ENCODE measurements at places on chromosomes 16 and 17.

- DNase-seq, result no peak
Observed at GRCh38 chr16:85173146-85173980, 61.1 kb upstream of the CIBAR2 start.

DNA sequence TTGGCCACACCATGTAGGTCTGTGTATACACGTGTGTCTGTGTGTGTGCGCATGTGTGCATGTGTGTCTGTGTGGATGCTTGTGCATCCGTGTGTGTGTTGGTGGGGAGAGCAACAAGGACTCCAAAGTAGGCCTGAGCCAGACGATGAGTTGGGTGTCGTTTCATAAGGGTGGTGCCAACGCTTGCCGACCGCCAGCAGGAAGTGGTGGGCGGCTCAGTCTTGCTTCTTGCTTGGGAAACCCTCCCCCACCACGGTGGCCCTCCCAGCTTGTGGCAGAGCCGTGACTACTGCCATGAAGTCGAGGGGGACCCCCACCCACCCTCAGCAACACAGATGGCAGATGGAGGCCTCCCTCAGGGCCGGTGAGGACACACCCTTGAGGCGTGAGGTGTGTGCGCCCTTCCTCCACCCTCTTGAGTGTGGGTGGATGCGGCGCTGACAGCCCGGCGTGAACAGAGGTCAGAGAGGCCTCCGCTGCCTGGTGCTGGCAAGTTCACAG lies 17.5 kb downstream of the SBK1 start:
- peak; percentile 87 for DNase-seq

GRCh38 chr16:29745853-29746345 lies at the start of gene C16orf54:
TSS of gene C16orf54 (minus strand) at chr16:29745990. CDS start at chr16:29744951, 1,039 bp downstream.
- peak; percentile 86 for DNase-seq

- no peak for DNase-seq
Observed at GRCh38 chr16:21076186-21076883, 74.3 kb downstream of the DNAH3 start.

DNA sequence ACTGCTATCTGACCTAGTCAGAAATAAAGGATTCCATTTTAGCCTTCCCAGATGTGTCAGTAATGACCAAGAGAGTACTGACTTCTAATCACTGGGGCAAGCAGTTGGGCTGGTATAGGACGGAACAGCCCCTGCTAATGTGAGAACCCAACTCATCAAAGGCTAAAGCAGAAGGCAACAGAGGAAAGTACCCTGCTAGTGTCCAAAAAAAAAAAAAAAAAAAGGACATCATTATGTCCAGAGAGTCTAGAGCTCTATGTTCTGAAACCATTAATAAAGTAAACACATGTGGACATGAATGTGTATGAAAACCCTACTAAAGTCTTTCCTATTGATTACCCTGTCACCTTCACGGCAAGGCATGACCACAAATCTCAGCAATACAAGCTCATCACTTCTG lies 85.0 kb downstream of the CYTH1 start:
- DNase-seq, result no peak

DNA sequence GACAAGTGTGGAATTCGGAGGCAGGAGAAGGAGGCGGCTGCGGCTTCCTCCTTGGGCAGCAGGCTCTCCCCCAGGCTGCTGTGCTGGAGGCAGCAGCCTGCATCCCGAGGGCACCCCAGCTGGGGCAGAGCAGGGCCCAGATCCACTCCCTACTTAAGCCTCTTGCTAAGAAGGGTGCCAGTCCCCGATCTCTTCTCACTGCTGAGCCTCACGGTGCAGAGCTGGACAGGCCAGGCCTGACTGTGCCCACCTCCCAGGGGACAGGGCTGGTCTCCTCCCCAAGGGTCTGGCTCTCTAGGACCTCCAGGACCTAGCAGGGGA lies 210.8 kb downstream of the NTN1 start:
- DNase-seq, result no peak

DNA sequence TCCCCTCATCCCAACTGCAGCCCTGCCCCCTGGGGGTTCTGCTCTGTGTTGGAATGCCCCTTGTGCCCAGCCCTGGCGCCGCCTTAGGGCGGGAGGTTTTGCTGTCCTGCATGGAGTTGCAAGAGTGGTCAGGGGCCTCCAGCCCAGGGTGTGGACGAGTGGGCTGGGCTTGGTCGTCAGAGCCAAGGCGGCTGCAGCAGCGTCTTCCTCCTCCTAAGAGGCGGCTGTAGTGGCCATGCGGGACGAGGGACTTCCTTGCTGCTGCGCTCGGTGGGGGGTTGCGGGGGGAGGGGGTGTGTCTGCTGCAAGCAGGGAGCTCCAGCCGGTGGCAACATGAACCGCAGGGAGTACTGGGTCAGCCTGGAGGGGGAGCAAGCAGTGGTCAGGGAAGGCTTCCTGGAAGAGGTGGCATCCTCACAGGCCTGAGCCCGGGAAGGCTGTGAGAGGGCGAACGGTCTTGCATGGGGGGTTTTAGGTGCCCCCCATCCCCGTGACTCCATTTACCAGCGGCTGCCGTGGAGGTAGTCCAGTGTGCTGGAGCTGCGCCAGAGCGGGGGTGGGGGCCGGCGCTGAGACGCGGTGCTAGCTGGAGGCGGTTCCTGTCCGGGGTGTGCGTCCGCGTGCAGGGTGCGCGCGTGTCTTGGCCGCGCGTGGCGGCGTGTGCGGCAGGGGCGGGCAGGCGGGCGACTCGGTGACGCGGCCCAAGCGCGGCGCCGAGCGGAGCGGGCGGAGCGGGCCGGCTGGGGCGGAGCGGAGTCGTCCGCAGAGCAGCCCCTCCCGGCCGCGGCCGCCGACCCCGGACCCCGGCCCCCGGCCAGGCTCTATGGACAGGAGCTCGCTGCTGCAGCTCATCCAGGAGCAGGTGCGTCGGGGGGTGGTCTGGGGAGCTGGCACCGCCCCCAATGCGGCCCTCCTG lies at the start of gene RHBDL1:
Gene RHBDL1 (plus strand): TSS at position 704 of the 916 bp plus-strand sequence. CDS start 120 bp downstream, at position 824.
- DNase-seq, result no peak

- no peak for DNase-seq
Observed at GRCh38 chr16:64356267-64356666, 765.6 kb downstream of the CDH11 start.

- DNase-seq, result peak; percentile 27
Observed at GRCh38 chr17:7043497-7044198, at the start of gene SLC16A11. TSS of gene SLC16A11 (minus strand) at chr17:7044092. CDS start at chr17:7043513, 579 bp downstream.

GRCh38 chr16:68344252-68344651 lies 33.4 kb downstream of the PRMT7 start:
- DNase-seq, result no peak

GRCh38 chr17:44263345-44263902 lies 4.5 kb downstream of the SLC4A1 start:
- DNase-seq, result no peak

DNA sequence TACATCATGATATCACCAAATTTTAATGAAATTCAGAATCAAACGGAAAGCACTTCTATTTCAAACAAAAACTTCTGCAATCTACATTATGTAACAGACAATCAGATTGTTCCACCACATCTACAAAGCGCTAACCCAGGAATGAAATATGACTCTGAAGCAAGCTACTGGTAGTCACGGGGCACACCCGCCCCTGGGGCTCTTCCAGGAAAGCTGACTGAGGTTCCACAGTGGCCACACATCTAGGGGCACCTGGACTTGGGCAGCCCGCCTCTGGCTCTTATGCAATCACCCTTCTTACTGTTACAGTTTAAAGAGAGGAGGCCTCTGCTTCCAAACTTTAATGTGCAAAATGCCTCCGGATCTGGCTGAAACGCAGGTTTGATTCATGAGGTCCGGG lies 27.5 kb downstream of the ZCCHC14 start:
- no peak for DNase-seq

DNA sequence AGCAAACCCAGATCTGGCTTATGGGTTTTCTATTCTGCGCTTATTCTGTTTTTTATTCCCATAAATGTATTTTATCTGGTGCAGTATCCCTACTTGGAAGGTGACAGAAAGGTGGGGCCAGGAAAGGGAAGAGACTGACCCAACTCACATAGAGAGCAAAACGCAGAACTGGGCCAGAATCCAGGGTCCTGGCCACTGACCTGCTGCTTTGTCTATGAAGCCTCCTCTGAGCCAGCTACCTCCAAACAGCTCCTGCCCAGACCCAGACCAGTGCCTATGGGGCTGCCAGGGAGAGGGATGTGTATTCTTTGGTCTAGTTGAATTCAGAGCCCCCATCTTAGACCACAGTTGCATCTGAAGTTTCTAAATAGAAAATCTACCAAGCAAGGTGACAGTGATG lies 36.4 kb upstream of the CES5A start:
- no peak for DNase-seq

GRCh38 chr16:50093607-50094539 lies 28.1 kb downstream of the HEATR3 start:
- DNase-seq, result no peak

DNA sequence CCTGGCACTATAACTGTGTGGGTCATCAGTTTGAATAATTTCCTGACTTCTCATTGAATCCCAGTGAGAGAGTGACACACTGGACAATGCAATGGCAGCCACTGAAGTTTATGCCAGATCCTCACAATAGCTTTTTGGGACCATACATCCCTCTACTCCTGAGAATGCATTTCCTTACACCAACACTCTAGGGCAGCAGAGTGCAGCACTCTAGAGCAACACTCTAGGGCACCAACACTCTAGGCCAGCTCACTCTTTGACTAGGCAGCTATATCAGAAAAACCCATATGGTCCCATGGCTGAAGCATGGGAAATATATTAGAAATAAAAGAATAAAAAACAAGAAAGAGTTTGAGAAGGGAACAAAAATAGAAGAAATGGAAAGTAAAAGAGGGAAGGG lies 309.2 kb downstream of the MAP2K6 start:
- DNase-seq, result no peak

DNA sequence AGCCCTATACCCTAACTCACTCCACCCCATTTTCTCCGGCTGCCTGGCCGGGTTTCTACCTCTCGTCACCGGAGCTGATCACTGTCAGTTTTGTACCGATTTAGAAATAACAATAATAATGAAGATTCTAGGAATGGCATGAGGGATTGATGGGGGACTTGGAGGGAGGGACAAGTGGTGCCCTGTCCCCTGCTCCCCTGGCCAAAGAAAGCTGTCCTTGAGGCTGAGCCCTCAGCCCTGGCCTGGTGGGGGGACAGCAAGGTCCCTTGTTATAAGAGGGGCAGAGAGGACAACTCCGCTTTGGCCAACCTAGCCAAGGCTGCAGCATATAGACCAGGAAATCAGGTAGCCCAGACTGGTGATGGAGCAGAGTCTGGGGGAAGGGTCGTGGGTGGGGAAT lies 10.5 kb downstream of the GAS2L2 start:
- DNase-seq, result no peak

DNA sequence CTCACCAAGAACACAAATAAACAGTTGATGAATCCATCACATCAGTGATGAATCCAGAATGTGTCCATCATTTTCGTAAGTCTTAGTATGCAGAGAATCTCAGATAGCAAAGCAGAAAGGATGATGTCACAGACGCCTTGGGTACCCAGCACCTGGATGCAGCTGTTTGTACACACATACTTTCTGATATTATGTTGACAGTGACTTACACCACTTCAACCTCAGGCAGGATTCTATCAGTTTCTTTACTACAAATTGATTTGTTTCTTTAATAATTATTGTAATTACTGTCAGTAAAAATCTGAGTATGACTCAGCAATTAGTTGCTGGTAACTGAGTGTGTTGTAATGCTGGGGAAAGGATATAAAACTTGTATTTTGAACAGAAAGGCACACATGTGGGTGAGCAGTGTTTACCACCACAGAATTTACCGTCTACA lies 159.8 kb downstream of the RPTOR start:
- DNase-seq, result no peak

DNA sequence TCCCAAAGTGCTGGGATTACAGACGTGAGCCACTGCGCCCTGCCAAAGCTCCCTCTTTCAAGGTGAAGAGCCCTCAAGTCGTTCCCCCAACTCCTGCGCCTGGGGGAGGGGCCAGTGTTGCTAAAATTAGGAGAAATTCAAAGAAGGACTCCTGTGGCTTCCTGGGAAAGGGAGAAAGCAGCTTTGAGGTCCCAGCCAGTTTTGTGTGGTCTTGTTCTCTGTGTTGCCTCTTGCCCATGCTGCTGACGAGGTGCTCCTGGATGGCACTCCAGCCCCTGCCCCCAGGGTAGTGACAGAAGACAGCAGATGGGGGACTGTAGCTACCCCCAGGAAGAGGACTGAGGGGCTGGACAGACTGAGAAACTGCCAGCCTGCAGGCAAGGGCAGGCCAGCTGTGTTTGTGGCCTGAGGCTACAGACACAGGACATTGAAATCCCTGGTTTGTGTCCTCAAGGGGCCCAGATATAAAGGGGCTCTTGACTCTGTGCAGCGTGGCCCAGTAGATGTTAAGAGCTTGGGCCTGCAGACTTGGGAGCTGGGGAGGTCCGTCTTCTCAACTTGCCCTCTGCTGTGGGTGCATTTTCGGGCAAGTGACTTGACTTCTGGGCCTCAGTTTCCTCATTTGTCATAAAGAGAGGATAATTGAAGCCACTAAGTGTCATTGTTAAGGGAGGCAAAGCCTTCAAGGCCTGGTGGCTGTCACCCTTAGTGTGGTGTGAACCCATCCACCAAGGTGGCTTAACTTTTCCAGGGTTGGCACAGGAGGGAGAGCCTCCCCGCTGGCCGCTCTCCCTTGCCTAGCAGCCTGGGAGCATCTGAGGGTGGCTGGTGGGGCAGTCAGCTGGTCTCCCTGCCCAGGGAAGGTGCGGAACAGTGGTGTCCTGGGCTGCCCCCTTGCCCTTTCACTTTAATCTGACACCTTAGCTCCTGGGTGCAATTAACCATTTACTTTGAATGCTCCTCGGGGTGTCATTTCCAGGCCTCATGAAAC lies 4.1 kb downstream of the UBALD2 start:
- DNase-seq, result no peak

DNA sequence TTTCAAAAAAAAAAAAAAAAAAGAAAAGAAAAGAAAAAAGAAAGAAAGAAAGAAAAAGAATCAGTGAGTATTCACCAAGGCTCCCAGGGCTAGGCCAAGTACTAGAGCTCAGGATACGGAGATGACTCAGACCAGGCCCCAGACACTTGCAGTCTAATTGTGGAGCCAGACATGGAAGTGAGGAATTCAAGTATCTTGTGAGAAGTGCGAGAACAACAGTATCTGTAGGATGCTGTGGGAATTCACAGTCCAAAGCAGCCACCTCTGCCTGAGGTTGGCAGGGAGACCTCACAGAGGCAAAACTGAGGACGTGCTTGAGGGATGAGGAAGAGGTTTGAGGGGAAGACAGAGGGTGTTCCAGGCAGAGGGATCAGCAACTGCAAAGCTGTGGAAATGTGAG lies 14.0 kb upstream of the ALDOA start:
- no peak for DNase-seq

DNA sequence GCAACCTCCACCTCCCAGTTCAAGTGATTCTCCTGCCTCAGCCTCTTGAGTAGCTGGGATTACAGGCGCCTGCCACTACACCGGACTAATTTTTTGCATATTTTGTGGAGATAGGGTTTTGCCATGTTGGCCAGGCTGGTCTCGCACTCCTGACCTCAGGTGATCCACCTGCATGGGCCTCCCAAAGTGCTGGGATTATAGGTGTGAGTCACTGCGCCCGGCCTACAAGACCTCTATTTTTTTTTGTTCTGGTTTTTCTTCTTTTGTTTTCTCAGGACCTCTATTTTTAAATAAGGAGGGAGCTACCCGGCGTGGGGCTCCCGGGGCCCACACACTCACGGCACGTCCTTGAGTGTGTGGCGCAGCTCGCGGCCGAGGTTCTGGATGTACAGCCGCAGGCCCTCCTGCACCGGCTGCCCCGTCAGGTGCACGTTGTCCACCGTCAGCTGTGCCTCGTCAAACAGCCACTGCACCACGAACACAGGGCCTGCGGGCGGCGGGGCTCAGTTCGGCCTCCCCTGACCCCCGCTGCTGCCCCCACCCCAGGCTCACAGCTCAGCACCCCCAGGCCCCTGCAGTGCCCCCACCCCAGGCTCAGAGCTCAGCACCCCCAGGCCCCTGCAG lies 5.8 kb downstream of the NOTUM start:
- DNase-seq, result no peak
